Brain pericyte (primary cell): ENCODE measurements at places on chromosomes 6 and 20.

DNA sequence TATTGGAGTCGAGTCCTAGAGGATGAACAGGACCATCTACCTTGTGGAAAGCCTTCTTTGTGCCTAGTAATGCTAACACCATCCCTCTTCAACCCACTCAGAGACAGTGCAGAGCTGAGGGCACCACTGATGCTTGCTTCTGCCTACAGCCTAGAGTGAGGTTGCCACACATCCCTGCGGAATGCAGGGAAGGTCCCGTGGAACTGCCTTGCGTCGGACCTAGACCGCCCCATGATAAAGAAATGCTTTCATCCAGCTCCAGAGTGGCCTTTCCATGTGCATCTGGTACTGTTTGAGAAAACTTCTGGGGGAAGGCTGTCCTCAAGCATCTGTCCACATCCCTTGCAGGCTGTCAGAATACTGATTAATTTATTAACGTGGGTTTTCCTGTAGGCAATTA is 168.4 kb downstream of the PHACTR1 start:
- no peak for DNase-seq

DNA sequence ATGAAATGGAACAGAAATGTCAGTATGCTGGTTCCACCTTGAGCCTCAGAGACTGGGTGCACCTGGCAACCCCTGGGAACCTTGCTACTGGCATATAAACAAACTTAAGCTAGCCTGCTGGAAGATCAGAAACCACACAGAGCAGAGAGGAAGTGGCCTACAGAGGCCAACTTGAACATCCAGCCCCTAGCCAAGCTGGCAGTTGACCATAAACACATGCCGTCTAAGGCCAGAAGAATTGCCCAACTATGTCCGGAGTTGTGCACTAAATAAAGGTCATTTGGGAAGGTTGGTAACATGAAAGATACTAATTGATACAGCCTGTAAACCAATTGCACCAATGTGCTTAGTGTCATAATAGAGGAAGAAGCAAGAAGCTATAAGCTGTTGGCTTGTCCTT is 266.6 kb upstream of the BTBD3 start:
- no peak for DNase-seq

DNA sequence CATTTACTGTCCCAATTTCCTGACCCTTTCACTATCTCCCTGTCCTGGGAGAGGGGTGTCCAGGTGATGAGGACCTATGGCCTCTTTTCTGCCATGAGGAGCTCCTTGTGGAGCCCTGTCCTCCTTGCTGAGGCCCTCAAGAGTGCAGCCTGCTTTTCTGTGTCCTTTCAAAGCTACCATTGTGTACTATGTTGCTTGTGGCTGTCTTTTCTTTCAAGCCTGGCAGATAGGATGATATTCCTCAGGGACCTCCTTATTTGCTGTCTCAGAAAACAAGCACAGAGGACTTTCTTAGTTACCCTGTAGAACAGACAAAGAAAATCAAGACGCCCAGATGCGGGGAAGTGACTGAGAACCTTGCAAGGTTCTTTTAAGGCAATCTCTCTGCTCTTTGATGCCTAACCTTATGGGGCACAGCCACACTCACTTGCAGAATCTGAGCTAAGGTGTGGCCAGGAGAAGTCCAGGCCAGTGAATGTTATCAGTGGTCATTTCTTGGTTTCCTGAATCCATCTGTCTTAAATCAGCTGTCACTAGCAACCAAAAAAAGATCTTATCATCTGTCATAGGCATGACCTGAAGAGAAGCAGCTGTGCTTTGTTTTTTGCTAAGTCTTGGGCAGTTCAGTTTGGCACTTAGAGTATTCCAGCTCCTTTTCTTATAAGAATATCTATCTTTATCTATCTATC is 17.2 kb downstream of the CARMIL1 start:
- DNase-seq: no peak

DNA sequence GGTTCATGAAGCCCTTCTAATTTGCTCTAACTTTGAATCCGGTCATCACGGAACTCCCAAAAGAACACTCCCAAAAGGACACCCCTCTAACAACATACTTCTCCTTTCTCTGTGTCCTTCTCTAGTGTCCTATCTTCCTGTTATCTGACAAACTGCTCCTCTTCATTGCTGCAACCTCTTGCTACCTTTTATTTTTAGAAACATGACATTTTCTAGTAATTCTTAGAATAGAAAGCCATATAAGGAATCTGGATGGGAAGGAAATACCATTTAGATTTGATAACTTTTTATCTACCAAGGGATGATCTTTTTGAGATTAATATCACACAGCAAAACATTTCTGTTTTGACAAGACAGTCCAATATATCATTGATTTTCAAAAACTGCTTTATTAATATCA is 63.1 kb downstream of the COL12A1 start:
- no peak for DNase-seq

GRCh38 chr6:87706187-87706966 is 4.3 kb upstream of the AKIRIN2 start:
- no peak for DNase-seq
